ENCODE measurements at places on chromosomes 1 and 21.
A peak's percentile ranks its signal among the peaks of the same experiment; 100 is the strongest.

DNA sequence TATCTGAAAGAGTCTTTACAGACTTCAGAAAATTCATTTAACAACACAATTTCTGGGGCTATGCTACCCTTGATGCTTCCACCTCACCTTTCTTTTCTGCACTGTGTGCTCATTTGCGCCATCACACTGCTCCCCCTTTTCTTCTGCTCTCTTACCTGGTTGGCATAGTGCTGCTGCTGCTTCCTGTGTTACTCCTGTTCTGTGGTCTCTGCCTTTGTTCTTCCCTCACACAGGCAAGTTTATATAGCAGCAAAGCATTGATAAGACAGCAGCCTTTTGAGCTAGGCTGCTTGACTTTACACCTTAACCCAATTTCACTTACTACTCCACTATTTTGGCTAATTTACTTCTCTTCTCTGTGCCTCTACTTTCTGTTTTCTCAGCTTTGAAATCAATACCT is 18.3 kb downstream of the SGIP1 start:
- DNase-seq = no peak

DNA sequence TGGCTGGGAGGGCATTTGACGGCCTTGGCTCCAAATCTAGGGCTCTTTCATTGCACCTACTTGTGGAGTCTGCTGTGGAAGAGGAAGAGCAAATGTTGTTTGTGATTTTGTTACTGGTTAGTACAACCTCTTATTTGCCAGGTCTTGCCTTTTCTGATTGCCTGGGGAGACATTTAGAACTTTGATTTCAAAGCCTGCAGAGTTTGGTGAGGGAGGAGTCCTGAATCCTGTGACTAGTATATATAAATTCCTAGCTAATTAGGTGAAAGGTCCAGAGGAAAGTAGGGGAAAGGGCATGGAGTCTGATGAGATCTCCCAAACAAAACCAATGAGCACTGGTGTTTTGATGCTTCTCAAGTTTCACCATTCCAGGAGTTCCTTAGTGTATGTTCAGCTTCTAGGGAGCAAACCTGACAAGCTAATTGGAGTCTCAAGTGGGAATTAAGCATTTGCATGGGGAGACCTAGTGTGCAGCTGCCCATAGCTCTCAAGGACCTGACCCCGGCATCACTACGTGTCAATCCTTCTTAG is 5.1 kb upstream of the HMGCS2 start:
- no peak for DNase-seq

DNA sequence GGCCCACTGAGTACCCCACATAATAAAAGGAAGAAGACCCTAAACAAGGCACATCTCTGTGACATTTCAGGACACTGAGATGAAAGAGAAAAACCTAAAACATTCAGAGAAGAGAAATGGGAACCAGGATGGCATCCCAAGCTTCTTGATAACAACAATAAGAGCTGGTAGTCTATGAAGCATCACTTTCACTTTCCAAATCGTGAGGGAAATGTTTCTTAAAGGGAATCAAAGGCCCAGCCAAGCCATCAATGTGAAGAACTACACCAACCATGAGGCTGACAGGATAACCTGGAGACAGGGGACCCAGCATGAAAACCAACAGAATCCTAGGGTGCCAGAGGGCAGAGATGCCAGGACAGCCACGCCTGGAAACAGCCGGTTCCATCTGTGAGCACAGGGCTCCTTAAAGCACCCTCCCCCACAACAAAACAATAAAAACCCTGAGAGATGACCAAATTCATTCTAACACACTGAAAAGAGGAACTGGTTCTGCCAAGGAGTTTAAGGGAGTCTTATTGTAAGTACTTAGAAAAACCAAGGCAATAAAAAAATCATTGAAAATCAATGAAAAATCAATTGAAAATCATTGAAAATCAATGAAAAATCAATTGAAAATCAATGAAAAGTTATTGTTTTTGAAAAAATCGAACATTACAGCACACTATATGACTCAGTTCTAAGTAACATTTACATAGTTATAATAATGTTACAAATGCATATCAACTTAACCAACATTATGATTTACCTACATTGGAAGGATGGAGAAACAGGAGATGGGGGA is 141.5 kb upstream of the ERG start:
- no peak for DNase-seq

DNA sequence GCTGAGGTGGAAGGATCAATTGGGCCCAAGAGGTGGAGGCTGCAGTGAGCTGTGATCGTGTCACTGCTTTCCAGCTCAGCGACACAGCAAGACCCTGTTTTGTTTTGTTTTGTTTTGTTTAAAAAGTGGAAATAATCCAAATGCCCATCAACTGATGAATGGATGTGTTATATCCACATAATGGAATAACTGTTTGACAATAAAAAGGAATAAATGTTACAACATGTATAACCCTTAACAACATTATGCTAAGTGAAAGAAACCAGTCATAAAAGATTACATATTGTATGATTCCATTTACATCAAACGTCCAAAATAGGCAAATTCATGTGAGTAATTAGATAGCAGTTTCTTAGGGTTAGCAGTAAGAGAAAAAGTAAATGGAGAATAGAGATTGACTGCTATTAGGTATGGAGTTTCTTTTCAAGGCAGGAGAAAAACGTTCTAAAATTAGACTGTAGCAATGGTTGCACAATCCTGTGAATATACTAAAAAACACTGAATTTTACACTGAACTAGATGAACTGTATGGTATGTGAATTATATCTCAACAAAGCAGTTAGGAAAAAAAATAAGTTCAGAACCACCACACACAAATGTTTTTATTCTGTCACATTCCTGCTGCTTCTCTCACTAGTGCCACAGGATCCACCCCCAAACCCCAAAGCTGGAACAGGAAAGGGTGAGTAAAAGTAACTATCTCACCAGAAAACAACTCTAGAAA is 15.7 kb downstream of the FOXJ3 start:
- no peak for DNase-seq

- DNase-seq = no peak
Observed at GRCh38 chr1:79122521-79122920, 116.0 kb upstream of the ADGRL4 start.

DNA sequence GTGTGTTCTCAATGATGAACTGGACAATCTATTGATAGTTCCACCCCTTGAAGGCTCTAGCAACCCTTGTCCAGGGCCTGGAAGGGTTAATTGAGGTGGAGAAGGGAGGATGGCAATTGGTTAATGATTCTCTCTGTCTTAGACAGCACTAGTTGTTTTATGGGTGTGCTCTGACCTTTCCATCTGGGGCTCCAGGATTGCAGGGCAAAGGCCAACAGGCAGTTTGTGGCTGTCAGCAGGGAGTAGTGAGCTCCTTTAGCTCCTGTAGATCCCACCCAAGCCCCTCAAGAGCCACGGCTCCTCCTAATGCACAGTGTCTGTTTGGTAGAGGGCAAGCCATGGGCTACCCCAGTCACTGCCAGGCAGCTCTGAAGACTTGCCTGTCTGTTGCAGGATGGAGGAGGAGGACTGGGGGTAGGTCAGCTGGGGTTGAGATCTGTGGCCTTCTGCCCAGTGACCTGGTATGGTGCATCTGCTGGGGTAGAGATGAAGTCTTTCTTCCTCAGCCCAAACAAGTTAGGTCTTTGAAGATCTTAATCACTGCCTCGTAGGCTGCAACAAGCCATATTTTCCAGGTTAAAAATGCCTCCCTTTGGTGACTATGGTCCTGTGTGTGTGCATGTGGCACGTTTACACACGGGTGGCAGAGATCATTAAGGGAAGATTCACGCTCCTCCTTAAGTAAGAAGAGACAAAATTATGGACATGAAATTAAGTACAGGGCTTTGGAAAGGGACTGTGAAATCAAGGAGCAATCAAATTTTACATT is 7.7 kb downstream of the MROH7 start:
- no peak for DNase-seq

- DNase-seq = no peak
Observed at GRCh38 chr1:2240270-2241156, 12.4 kb downstream of the SKI start.

GRCh38 chr1:112144733-112145426 is 155.4 kb upstream of the KCND3 start:
- DNase-seq = no peak

DNA sequence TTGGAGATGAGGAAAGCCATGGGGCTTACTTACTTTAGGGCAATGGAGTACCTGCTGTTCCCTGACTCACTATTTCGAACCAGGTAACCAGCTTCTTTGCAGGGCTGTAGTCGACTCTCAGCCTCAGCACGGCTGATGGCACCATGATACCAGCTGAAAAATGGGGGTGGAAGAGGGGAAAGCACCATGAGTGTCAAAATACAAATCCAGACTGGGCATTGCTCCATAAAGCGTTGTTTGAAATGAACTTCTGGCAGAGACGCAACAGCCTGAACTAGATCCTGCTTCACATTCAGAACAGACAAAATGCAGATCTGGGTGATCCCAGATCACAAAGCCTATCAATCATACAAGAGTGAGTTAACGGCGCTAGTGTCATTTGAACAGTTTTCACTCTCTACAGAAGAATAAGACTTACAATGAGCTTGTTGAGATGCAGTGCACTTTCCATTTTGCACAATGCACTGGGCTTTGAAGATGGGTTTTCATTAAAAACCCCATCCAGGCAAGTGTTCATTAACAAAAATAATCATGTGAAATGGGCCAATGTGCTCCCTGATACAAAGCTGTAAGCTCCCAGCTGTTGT is 16.0 kb upstream of the TDRD10 start:
- DNase-seq = no peak

DNA sequence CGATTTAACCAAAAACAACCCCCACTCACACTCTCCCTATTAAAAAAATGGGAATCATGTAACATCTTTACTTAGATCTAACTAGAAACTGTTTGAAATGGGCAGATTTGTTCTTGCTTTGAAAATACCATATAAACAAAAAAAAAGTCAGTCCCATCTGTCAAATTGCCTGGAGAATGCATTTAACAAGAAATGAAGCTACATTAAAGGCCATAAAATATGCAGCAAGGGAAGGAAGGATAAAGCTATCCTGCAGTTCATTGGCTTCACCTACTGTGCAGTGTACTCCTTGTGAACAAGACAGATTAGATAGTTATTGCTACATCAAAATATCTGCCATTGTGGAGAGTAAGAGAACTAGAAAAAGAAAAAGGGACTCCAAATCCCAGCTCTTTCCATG is 160.5 kb downstream of the LRRC7 start:
- DNase-seq = no peak

- DNase-seq = no peak
Observed at GRCh38 chr1:180163041-180163440, 8.4 kb downstream of the QSOX1 start.

DNA sequence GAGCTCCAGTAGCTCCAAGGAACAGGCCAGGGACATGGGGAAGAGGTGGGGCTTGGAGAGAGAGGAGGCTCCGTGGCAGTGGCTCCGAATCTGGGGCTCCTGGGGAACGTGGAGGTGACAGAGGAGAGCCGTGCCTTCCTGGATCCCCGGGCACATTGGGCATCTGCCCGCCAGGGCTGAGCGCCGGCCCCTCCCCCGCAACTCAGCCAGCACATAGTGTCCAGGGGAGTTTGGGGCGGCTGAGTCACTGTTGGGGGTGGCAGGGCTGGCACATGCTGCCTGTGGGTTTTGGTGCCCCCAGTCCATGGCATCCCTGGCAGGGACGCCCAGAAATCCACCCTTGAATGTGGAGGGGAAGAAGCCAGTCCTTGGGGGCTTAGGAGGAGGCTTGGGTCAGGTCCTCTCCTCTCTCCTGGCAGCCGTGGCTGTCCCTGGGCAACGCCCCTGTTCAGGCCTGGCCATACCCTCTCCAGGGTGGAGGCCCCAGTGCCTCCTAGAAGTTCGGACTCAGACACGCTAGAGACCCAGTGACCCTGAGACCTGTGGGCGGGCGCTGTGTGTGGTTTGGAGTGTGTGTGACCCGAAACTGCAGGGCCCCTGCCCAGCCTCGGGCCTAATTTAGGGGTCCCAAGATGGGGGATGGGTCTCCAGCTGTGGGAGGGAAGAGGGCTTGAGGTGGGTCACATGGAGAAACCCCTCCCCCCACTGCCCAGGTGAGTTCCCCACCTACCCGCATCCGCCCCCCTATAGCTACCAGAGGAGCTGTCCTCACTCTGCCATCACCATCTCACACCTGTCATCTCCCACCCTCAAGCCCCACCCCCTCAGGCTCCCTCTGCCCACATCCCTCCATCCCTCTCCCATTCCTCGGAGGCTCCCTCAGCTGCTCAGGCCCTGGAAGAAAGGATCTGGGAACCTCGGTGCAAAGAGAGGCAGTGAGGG is 1.6 kb downstream of the HSPB7 start:
- DNase-seq = no peak

DNA sequence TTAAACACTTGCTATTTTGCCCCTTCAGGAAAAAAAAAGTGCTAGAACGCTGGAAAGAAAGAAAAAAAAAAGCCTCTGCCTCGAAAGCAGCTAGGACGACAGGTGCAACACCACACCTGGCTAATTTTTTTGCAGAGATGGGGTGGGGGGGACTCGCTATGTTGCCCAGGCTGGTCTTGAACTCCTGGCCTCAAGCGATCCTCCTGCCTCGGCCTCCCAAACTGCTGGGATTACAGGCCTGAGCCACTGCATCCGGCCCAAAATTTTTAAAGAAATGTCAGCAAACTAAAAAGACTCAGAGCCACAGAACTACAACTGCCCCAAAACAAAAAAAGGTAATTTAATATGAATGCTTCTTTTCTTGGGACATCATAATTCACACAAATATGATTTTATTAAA is 1.4 kb downstream of the DOCK7 start:
- no peak for DNase-seq

DNA sequence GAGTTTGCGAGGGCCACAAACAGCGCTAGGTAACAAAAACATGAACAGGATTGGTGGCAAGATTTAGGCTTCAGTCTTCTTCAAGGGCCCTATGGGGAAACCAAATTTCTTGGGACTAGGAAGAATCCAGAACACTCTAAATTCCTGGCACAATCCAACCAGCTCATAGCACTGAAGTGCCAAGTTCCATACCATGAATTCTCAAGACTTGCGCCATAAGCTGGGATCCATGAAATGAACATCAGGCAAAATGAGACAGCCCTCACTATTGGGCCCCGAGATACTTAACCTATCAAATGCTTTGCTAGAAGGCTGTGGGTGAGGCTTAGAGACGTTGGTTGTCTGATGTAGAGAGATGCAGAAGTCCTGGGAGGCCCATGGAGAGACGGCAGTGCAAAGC is 322.1 kb downstream of the PAPPA2 start:
- DNase-seq = no peak

GRCh38 chr1:23825762-23826522 is 713 bp upstream of the HMGCL start:
- DNase-seq = no peak

- DNase-seq = no peak
Observed at GRCh38 chr1:112508278-112509004, at the start of gene WNT2B. Gene WNT2B (plus strand): TSS chr1:112508965. CDS start chr1:112509263, 298 bp downstream.

DNA sequence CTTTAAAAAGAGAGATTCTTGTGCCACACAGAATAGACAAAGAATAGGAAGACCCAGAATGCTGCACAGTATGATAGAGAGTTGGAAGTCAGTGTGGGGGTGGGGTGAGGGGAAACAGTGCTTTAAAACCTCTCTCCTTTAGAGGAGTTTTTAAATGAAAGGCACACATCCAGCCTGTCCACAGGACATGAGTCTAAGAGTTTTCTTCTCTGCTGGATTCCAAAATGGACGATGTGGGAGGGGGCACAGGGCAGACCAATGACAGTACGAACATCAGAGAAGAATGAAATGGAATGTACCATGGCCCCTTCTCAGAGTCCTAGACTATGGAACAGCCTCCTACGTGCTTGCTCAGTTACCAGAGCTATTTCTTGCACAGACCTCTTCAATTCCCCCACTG is 458.2 kb upstream of the DAB1 start:
- DNase-seq = no peak

- peak; percentile 2 for DNase-seq
Observed at GRCh38 chr1:193614817-193615216, 428.4 kb upstream of the B3GALT2 start.

GRCh38 chr21:31092832-31093625 is 54.8 kb upstream of the KRTAP19-8 start:
- no peak for DNase-seq

Data from HFF-Myc (cell line).